ENCODE measurements at places on chromosomes 3 and 15. TPM values are rescaled to one million over a fixed set of nuclear protein-coding genes. Genes with fewer than 3 reads are reported as not detected.

P2RY13 gene
- total RNA-seq: 2.3 TPM

IQCF5 gene
- total RNA-seq: not detected

GABRR3 gene
- not detected for total RNA-seq

MCCC1 gene
- 28.2 TPM for total RNA-seq

DNA sequence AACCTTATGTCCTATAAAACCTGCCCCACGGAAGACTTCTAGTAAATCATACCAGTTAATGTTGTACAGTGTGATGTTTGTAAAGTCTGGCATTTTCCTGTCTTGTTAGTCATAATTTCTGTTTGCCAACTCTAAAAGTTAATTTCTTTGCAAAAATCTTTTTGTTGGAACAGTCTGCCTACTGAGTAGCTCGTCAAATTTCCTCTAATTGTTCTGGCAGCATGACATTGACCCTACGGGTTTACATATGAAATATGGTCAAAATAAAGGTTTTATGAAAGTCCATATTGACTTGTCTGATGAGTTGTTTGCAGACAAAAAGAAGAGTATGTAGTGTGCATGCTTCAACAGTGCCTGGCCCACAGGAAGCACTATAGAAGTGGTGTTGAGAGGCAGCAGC lies 79.8 kb upstream of the SOX2 start:
- no peaks in the 10 kb centered on the region for H3K36me3 ChIP-seq
- H3K27ac ChIP-seq: no peak overlapping the region
- H3K4me1 ChIP-seq: no peaks in the 10 kb centered on the region
- DNase-seq: no peak
- H3K4me3 ChIP-seq: no peak overlapping the region
- H3K27me3 ChIP-seq: no peaks in the 10 kb centered on the region

- no peaks in the 10 kb centered on the region for H3K27me3 ChIP-seq
- DNase-seq: no peak
- no peak overlapping the region for H3K4me3 ChIP-seq
- H3K36me3 ChIP-seq: peaks cover 4% of the 10 kb centered on the region
- no peak overlapping the region for H3K27ac ChIP-seq
Measured at GRCh38 chr3:197241173-197241572, 57.2 kb downstream of the DLG1 start.

DNA sequence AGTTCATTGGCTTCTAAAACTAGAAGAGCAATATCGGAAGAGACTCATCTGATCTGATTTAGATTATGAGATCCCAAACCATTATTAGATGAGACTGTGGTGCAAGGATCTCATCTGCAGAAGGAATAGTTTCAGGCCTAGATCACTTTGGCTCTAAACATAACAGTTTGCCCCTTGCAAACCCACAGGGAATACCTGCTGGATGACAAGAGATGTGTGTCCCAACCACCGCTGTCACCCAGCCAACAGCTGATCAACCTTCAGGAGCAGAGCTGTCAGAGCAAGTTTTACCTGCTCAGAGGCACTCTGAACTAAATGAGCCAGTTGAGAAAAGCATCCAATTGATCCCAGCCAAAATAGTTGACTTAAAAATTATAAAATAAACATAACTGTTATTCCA lies 64.0 kb upstream of the ST3GAL6 start:
- H3K36me3 ChIP-seq: no peaks in the 10 kb centered on the region
- DNase-seq: no peak
- H3K4me1 ChIP-seq: no peaks in the 10 kb centered on the region
- H3K27ac ChIP-seq: no peak overlapping the region
- no peak overlapping the region for H3K4me3 ChIP-seq

DNA sequence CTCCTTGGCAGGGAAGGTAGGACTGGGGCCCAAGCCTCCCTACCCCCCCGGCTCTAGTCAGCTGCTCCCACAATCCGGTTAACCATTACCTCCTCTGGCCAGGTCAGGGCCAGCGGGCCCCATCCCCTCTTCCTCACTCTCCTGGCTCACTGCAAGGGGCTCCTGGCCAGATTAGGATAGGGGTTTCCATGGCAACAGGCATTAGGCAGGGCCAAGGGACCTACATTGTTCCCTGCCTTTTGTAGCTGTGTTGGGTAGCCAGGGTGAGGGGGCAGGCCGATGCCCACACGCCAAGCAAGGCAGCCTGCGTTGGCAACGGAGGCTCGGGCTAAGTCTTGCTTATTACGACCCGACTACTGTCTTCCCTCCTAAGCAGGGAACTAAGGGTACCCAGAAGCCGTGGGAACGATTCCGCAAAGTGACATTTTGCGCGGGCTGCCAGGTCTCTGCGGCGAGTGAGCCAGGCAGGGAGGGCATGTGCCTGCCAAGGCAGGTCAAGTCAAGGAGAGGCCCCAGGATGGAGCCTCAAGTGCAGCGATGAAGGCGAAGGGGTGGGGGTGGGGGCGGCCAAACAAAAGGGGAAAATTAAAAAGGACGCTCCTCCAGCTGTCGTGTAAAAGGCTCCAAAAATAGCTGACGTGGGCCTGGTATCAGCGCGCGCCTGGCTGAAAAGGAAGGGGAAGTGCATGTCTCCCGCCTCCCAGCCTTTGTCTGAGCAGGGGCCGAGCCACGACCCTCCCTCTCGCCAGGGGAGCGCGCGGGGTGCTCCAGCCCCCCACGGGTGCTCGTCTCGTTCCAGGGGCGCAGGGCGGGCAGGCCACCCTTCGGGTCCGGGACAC lies 919 bp downstream of the IDH2 start:
- peaks cover 73% of the 10 kb centered on the region for H3K4me1 ChIP-seq
- DNase-seq: peak; percentile 78
- H3K4me3 ChIP-seq: peak overlapping the region; percentile 67
- no peaks in the 10 kb centered on the region for H3K36me3 ChIP-seq

Measured in sigmoid colon (tissue), 7 donors.